Stimulated activated CD4-positive, alpha-beta T cell treated with anti-CD3 and anti-CD28 coated beads, Interleukin-1b, Interleukin-23, amount 100 ng/mL, for 4 hours (primary cell): ENCODE measurements at places on chromosomes 2 and 18.

DNA sequence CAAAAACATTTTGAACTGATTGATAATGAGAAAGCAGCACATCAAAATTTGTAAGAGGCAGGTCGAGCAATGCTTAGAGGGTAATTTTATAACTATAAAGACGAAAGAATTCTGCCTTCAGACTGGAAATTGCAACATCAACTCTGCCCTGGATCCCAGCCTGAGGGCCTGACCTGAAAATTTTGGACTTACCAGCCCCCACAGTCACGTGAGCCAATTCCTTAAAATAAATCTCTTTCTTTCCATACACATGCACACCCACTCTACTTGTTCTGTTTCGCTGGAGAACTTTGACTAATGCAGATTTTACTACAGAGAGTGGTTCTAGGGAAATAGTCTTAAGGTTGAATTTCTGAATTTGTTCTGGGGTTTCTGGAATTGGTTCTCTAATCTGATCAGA, 14.6 kb upstream of the ACOXL start:
- DNase-seq = no peak

DNA sequence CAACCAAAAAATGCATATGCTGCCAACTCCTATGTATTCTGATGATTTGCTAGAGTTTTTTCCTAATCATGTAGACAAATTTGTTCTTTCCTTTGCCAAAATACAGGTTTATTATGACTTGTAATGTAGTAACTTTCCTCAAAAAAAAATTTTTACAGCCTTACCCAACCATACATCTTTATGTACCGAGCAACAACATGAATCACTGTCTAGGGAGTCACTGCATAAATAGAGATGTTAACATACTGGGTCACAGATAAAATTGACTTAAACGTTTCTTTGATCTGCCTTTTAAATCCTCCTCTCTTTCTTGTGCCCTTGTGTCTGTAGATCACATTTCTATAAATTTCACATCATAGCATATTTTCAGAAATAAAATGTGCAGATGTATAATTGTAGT, 143.6 kb downstream of the MBD2 start:
- no peak for DNase-seq

DNA sequence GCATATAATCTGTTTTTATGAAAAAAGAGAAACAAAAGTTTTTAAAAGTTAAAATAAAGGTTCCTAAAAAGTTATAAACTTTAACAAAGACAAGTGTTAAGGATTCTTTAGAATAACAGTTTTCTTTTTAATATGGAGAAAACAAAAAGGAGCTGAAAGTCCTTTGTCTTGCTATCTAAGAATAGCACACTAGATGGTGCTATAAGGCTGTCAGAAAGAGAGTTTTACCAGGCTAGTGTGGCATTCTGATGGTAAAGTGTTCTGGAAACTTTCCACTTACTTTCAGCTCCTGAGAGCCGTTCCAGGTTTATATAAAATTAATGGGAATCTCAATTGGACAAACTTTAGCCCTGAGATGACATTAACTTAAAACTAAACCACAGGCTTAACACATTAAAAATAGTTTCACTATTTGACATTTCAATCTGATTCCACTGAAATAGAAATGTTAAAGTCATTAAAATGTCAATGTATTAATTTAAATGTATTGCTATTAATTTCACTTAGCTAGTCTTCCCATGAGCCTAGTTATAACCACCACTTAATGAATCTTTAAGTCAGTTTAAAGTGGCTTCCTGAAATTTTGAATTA, 3.7 kb downstream of the FBXO48 start:
- no peak for DNase-seq

GRCh38 chr2:460861-461260, 173.0 kb upstream of the ALKAL2 start:
- no peak for DNase-seq

DNA sequence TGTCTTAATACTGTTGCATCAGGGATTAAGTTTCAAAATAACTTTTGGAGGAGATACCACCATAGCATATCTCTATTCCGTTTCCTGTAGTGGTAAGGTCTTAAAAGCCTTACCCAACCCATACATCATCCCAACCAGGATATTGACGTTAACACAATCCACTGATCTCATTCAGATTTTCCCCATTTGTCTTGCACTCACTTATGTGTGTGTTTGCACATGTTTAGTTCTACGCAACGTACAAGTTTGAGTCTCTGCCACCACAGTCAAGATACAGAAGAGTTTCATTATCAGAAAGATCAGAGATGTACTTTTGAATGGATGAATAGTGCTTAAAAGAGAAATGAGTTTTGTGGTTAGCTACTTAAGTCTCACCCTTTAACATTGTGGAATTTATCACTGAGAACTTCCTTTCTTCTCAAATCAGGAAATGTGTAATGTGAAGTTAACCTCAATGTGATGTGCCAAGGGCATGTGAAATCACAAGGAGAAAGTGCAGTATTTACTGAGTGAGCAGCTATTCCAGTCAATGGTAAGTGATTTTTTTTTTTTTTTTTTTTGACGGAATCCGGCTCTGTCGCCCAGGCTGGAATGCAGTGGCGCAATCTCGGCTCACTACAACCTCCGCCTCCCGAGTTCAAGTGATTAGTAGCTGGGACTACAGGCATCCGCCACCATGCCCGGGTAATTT, 69.2 kb upstream of the EPHA4 start:
- DNase-seq = no peak

- DNase-seq = no peak
Observed at GRCh38 chr2:24642351-24642750, 150.8 kb downstream of the PTRHD1 start.

GRCh38 chr2:127637725-127638252, 8.2 kb upstream of the GPR17 start:
- no peak for DNase-seq

DNA sequence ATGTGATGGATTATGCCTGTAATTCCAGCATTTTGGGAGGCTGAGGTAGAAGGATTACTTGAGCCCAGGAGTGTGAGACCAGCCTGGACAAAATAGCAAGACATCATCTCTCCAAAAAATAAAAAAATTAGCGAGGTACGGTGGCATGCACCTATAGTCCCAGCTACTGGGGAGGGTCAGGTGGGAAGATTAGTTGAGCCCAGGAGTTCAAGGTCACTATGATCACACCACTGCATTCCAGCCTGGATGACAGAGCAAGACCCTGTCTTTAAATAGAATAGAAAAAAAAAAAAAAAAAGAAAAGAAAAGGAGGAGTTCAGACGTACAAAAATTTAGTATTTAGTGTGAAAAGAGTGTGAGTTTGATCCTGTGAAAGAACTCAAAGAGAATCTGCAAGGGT, 154.9 kb downstream of the NR4A2 start:
- DNase-seq = no peak

- DNase-seq = no peak
Observed at GRCh38 chr2:109005686-109006204, 16.7 kb upstream of the EDAR start.

- no peak for DNase-seq
Observed at GRCh38 chr2:126496493-126496892, 159.5 kb upstream of the GYPC start.

DNA sequence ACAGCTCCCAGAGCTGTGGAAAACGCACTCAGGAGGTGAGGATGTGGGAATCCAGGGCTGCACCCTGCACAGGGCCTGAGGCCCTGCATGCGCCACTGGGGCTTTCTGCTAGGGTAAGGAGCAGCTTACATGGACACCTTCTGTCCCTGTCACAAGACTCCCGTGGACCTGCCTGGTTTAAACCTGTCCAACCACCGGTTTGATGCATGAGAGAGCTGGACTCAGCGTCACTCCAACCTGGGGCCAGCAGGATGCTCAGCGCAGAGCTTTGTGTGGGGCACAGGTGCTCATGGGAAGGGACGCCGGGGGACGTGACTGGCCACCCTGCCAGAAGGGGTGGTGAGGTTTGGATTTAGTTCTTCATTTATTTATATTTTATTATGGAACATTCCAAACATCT, 24.2 kb downstream of the SNORC start:
- DNase-seq = no peak

DNA sequence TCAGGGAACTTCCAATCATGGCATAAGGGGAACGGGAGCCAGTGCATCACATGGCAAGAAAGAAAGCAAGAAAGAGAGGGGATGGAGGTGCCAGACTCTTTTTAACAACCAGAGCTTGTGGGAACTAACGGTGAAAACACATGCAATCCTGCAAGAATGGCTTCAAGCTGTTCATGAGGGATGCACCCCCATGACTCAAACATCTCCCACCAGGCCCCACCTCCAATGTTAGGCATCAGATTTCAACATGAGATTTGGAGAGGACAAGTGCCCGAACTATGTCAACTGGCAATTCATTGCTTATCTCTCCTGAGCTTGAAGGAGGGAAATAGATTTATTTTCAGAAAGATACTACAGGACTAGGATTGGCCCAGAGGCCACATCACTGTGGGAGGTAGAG, 270.0 kb downstream of the SLC4A3 start:
- DNase-seq = no peak

GRCh38 chr2:46679761-46680160, 200.4 kb downstream of the TMEM247 start:
- DNase-seq = no peak

DNA sequence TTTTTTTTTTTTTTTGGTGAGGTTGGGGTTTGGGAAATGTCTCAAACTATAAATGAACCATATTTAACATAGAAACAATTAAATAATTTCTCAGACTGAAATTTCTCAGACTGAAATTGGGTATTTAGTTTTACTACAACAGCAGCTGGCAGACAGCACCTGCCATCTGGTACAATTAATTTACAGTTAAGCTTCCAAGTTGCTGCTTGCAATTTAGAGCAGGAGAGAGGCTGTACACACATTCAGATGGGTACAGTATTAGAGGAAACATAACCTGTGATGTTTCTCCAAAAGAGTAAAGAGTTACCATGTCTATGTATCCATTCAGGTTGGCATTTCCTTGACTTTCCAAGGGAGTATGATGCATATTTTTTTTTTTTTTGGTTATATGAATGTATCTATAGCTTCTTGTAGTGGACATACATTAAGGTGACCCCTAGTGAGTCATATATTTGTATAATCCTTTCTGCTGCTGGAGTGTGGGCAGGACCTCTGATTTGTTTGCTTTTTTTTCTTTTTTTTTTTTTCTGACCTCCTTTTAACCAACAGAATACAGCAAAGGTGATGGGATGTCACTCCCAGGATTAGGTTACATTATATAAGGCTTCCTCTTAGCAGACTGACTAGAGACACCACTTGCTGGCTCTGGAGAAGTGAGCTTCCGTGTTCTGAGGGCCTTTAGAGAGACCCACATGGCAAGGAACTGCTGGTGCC, 201.7 kb downstream of the PTH2R start:
- no peak for DNase-seq

DNA sequence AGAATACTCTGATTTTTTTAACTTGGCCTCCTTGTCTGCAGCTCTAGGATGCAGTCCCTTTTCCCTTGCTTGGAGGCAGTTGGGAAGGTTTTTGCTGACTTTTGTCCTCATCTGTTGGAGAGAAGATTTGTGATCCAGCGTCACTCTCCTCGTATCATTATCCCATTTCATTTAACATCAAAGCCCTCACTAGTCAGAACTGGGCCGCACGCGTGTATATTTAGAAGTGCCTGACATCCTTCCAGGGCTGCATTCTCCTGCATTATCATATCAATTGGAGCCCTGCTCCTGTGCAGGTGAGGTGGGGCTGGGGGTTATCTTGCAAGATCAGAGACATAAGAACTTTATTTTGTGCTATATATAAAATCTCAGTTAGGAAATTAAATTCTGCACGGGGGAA, 435.1 kb upstream of the HS6ST1 start:
- no peak for DNase-seq

GRCh38 chr2:100246163-100247145, 75.8 kb downstream of the LONRF2 start:
- no peak for DNase-seq

DNA sequence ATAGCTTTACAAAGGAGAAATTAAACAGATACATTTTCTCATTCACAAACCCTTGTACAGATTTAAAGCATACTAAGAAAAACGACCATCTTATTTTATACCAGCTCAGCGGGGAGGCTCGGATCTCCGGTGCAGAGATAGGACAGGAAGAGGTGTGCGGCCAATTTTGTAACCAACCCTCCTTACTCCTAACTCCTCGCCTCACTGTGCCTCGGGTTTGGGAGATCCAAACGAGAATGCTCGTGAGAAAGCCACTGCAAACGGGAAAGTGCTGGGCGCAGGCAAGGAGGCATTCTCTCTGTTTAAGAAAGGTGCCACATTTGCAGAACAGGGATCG, 1.2 kb downstream of the KDSR start:
- DNase-seq = no peak

- DNase-seq = no peak
Observed at GRCh38 chr2:211391189-211391567, 834.8 kb downstream of the CPS1 start.

- DNase-seq = no peak
Observed at GRCh38 chr2:226325526-226325925, 474.1 kb downstream of the IRS1 start.

- DNase-seq = no peak
Observed at GRCh38 chr2:61320181-61320580, 150.7 kb downstream of the USP34 start.

- no peak for DNase-seq
Observed at GRCh38 chr18:52979892-52980291, 639.9 kb downstream of the DCC start.

- DNase-seq = no peak
Observed at GRCh38 chr2:162166745-162167144, 14.7 kb upstream of the GCG start.

GRCh38 chr2:149104221-149104620, 65.7 kb downstream of the LYPD6B start:
- no peak for DNase-seq

- no peak for DNase-seq
Observed at GRCh38 chr18:41146301-41146700, 808.7 kb upstream of the PIK3C3 start.

- no peak for DNase-seq
Observed at GRCh38 chr2:240403396-240404104, 31.9 kb upstream of the GPC1 start.

DNA sequence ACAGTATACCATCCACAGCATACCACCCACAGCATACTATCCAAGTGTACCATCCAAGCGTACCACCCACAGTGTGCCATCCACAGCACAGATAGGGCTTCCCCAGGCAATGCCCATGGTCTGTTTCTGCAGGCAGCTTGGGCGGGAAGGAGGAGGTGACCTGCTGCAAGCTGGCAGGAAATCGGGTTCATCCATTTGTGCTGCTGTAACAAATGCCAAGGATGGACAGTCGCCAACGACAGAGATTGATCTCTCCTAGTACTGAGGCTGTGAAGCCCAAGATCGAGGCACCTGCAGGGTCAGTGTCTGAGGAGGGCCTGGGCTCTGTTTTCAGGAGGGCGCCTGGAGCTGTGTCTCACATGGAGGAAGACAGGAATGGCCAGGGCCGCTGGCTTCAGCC, 93.6 kb upstream of the SNTG2 start:
- no peak for DNase-seq
